ENCODE measurements at places on chromosomes 7 and 10. TPM values are rescaled to one million over a fixed set of nuclear protein-coding genes. Genes with fewer than 3 reads are reported as not detected.

The AGMO gene
- 0.65 TPM for total RNA-seq

The PRTFDC1 gene
- 22.1 TPM for total RNA-seq

The ENTPD7 gene
- total RNA-seq: 43.5 TPM

The SLC26A5 gene
- not detected for total RNA-seq

The PITX3 gene
- total RNA-seq: not detected

The AKR1C2 gene
- 36.7 TPM for total RNA-seq

The SLC39A12 gene
- total RNA-seq: not detected

The AKR1D1 gene
- not detected for total RNA-seq

The ATP6V0A4 gene
- not detected for total RNA-seq

The ACTL6B gene
- not detected for total RNA-seq

The VSIR gene
- total RNA-seq: 52.4 TPM

The PTPRN2 gene
- total RNA-seq: 0.32 TPM

The ATOH7 gene
- total RNA-seq: not detected

The RARRES2 gene
- total RNA-seq: not detected

The KIAA1217 gene
- 12.2 TPM for total RNA-seq

The GBF1 gene
- total RNA-seq: 58.5 TPM

The ZNF736 gene
- 12.0 TPM for total RNA-seq

The PIP gene
- total RNA-seq: not detected

Measured in hair follicle dermal papilla cell (primary cell).